ENCODE measurements at places on chromosomes 2 and 18.

GRCh38 chr18:8063733-8064132, 496.6 kb downstream of the PTPRM start:
- no peak for DNase-seq

DNA sequence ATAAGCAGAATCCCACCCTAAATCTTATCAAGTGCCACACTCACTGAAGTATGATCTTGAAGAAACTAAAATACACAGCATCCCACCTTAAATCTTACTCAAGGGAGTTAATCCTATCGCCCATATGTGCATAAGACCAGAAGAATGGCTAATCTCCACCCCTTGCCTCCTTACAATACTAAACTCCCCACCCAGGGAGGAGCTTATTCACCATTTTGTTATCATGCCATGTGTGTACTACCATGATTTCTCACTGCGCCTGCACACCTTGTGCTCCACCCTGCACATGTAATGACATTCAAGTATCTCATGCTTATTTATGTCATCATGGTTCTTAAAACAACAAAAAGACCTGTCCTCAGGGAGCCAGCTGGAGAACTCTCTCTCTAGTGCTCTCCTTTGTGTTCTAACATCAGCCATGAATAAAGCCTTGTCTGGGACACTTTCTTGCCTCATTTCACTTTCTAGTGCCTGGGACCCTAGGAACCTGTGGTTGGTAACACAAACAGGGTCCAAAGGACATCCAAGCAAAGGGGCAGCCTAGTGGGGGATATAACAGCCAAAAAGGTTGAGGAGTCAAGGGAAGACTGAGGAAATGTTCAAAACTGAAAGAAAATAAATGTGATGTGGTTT, 87.4 kb downstream of the SLC66A3 start:
- no peak for DNase-seq

DNA sequence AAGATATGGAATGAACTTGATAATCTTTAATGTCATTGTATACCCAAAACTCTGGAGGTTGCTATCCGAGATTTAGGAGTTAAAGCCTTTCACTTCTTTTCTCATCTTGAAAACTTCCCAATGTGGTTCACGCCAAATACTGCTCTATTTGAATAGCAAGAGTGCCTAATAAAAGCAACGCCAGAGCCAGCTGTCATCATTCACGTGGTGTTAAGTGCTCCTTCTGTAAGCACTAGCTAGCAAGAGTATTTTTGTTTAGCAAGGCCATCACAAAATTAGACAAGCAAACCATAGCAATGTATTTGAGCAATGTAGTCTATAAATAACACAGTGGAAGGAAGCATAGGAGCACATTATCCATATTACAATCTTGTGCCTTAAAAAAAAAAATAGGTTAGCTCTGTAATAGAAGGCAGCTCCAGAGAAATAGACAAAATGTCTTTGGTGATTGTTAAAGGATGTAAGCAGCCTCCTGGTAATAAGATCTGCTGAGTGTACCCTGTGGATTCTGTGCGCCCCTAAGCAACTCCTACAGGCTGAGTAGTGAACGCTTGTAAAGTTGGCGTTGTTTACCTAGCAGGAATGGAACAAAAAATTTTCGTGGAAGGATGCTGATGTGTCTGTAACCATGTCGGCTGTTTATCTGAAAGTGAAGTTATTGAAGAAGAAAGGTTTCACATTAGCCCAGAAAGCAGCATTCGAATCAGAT, 518.0 kb downstream of the CNTNAP5 start:
- peak; percentile 86 for DNase-seq

- DNase-seq: no peak
Measured at GRCh38 chr2:212811921-212812320, 273.3 kb upstream of the ERBB4 start.

GRCh38 chr2:90077948-90078347, 1386.5 kb downstream of the RPIA start:
- no peak for DNase-seq

DNA sequence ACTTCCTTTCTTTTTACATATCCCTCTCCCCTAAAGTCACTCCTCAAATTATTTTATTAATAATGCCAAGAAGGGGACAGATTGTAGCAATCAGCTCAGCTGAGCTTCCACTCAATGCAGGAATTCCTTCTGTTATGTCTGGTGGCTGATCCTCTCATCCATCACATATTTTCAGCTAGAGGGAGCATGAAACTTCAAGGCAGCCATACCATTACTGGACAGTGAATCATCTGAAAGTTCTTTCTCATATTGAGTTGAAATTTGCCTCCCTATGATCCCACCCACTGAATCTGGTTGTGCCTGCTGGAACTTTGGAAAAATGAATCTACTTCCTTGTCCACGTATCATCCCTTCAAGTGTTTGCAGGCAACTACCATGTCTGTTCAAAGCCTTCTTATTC, 11.2 kb downstream of the ZNF385B start:
- DNase-seq: no peak

DNA sequence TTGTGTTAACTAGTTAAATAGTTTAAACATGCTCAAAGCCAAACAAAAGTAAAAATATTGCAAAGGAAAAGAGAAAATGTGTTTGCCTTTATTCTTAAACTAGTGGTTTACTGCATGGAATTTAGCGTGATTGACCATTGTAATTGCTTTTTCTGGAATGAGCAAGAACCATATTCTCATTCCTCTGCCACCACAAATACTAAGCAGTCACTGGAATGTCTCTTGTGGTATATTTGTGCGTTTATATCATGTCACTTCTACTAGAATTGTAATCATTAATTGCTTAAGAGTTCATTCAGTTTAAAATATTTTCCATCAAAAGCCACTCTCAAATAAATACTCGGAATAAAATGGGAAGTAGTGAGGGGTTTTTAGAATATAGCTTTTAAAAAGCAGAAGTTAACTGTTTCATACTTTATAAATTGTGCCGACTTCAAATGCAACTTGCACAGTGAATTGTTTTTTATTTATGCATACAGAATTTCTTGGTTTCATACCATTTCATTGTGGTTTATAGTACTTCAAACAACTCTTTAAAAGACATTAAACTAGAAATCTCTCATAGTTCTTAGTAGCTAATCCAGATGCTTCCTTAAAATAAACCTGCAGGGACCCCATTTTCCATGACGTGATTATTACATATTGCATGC, 288.1 kb downstream of the EPHA4 start:
- no peak for DNase-seq

GRCh38 chr2:84880645-84881521, at the start of gene TRABD2A:
TSS of gene TRABD2A (minus strand) at chr2:84881084. CDS start at chr2:84881039, 45 bp downstream.
- DNase-seq: no peak

DNA sequence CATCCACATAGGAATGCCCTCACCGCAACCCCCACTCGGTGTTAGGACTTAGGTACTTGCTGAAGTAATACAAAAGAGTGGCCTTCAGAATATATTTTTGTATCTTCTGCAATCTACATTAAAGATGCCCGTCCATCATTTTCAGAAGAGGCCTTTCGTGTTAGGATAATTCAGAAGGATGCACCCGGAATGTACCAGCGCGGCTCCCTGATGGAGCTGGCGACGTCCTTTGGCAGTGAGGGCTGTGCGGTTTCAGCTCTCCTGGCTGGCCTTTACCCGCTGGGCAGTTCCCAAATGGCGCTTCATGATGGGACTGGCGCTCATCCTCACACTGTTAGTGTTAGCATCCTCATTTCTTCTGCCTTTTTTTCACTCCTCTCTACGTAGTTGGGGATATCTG, 15.3 kb downstream of the TWIST2 start:
- DNase-seq: no peak

- DNase-seq: no peak
Measured at GRCh38 chr2:241298673-241299072, 16.8 kb downstream of the HDLBP start.

DNA sequence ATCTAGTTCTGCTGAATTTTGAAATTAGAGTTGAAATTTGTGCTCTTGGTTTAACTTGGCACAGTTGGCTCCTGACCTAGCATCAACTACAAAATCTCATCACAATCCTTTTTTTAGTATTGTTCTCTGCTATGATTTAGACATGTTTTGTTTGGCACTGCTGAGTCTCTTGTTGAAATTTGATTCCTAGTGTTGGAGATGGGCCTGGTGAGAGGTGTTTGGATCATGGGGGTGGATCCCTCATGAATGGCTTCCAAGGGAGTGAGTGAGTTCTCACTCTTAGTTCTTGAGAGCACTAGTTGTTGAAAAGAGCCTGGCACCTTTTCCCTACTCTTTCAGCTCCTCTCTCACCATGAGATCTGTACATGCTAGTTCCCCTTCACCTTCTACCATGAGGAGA, 605.6 kb upstream of the SLC39A10 start:
- DNase-seq: no peak

GRCh38 chr2:107932488-107932887, 53.8 kb upstream of the SLC5A7 start:
- no peak for DNase-seq

DNA sequence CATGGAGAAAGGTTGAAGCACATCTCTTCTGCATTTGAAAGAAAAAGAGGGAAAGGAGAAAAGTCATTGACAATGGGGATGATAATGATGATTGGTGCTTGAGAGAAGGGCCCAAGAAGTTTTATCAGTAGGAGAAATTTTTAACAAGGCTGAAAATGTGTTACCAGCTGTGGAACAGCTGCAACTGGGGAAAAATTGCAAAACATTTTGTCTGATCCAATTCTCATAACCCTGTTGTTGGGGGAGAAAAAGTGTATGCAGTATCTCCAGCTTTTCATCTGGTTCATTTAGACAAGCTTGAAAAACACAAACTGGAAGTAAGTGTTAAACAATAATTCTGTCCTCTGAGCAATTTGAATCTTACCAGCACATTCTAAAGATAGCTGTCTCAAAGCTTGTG, 92.7 kb downstream of the CSRNP3 start:
- no peak for DNase-seq

Measured in NCI-H1092 treated with DMSO at 0.1 percent for 48 hours (cell line).